LHCN-M2 (cell line): ENCODE measurements at places on chromosomes 1 and 21. TPM values are rescaled to one million over a fixed set of nuclear protein-coding genes. Genes with fewer than 3 reads are reported as not detected.

The ERG gene
- total RNA-seq, result not detected in 2 replicates

DNA sequence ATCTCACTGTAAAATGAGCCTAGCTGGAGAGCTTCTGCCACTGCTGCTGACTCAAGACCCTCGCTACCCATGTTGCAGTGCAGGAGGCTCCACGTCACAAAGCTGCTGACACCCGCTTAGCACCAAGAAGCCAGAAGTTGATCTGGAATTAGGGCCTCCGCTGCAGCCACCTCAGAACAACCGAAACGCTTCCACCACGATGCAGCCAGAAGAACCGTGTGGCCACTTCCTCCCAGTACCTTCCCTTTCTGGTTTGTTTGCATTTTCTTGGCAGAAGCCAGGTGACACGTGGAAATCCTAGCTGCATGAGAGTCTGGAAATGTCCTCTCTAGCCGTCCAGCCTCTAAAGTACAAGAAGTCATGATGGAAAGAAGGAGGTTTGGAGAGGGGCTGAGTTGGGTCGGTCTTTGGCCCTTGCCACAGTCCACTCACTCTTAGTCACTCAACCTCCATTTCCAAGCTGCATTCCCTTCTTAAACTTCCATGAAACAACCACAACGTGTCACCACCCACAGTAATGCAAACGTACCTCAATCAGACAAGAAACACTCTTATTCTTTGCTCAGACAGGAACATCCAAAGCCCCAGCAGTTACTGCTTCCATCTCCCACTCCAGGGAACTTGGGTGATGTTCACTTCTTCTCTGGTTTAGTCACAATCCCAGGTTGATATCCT is 10.0 kb upstream of the CDA start:
- DNase-seq, result no peak

- no peak for DNase-seq
Measured at GRCh38 chr1:21793104-21793503, 10.2 kb upstream of the USP48 start.

GRCh38 chr21:34544032-34544496 is 32.1 kb upstream of the KCNE1 start:
- DNase-seq, result peak; percentile 75

GRCh38 chr1:95948023-95948422 is 714.0 kb downstream of the RWDD3 start:
- no peak for DNase-seq
